ENCODE measurements at places on chromosomes 16 and 17.

GRCh38 chr17:36524428-36524876 lies 10.2 kb downstream of the MYO19 start:
- DNase-seq, result no peak

GRCh38 chr16:14510939-14511799 lies 118.9 kb downstream of the PARN start:
- no peak for DNase-seq

DNA sequence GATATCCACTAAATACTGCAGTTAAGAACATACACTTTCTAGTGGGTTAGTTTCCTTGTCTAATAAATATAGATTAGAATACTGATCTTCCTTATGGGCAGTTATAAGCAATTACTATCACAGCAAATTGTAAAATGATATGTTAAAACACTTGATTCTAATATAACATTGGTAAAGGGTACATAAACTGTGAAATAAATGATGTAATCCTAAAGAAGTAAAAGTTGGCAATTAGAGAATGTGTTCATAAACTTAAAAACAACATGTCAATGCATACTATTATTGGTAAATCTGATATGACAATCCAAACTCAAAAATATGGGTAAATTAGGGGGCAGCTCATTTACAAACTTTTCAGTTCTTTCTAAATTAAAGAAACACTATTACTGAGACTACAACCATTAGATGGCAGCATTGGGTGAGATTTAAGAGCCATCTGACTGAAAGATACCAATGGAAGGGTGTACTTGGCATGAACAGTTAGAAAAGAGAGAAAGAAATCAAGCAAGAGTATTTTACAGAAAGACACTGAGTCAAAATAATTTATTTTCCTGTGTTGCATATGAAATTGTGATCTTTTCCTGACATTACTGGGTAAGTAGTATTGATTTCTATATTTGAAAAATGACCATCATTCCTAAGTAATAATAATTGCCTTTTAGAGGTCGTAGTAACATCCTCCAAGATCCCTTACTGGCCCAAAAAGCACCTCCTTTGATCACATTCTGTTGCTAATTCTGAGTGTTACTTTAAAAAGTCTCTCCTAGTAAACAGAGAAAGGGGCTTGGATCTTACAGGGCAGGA lies 119.6 kb downstream of the SPAG9 start:
- DNase-seq, result peak; percentile 73

GRCh38 chr17:69609473-69610305 lies 195.2 kb downstream of the MAP2K6 start:
- peak; percentile 9 for DNase-seq

DNA sequence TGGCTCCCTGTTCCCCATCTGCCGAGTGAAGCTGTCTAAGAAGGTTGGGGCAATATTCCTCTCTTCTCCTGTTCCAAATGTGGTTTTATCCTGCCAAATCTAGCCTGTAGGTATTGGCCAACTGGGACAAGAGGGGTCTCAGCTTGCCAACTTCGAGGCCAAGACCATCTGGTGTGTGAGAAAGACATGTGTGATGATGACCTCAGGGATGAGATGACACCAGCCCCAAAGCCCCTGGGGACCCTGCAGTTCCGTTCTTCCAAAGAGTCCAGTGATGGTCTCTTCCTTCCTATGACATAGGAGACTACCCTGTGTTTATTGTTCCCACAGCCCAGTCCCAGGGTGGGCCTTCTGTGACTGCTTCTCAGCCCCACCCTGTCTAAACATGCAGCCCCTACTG lies 34.8 kb upstream of the ADAMTS18 start:
- DNase-seq, result no peak

GRCh38 chr17:79890706-79891105 lies 51.5 kb upstream of the CBX4 start:
- DNase-seq, result no peak

DNA sequence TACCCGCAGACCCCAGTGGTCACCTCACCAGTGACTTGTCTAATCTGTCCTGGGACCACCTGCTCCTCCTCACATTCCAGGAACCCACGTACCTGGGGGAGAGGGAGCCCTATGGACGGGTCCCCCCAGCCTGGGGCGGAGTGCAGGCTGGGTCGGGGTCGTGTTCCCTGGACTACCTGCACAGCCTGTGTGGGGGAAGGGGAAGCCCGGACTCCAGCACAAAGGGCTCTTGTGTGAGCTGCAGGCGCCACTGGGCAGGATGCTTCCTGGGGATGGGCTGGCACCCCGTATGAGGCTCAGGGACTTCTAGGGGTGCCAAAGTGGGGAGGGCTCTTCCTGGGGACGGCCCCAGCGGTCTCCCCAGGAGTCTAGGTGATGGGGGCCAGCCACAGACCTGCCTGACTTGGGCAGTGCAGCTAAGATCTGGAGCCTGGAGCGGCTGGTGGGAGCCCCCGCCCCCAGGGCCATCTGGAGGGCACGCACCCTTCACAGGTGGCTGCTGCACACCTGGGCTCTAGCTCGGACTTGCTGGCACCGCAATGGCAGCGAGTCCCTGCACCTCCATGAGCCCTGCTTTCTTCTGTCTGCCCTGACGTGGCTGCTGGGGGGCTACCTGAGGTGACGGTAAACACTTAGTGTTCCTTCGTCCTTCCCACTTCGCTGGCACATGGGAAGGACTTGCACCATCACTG lies 7.5 kb downstream of the VASN start:
- DNase-seq, result no peak

DNA sequence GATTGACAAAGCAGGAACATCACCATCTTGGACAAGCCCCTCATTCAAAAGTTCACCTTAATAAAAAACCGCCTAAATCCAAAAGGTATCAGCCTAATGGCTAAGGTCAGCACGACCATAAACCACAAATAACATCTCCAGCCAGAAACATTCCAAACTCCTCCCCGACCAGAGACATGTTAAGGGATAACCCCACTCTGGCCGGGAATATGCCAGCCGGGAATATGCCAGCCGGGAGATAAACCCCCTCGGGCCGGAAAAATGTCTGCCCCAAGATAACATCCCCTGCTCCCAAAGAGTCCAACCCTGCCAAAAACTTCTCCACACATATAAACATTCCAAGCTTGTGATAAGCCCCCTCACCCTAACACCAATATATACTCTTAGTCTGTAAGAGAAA lies 1.4 kb downstream of the DHX33 start:
- DNase-seq, result no peak

GRCh38 chr17:149231-149630 lies 11.9 kb downstream of the SCGB1C2 start:
- DNase-seq, result no peak

DNA sequence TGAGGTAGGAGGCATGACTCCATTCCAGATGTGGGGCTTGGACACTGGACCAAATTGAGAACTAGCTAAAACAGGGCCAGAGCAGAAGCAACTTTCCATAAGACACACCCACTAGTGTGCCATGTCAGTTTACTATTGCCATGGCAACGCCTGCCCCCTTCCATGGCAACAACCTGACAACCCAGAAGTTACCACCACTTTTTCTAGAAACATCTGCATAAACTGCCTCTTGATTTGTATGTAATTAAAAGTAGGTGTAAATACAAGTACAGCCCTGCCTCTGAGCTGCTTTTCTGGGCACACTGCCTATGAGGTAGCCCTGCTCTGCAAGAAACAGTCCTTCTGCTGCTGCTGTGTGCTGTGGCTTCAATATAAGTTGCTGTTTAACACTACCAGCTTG lies 19.5 kb upstream of the SCNN1B start:
- no peak for DNase-seq

GRCh38 chr16:58020628-58021521 lies 4.7 kb upstream of the MMP15 start:
- DNase-seq, result peak; percentile 59

DNA sequence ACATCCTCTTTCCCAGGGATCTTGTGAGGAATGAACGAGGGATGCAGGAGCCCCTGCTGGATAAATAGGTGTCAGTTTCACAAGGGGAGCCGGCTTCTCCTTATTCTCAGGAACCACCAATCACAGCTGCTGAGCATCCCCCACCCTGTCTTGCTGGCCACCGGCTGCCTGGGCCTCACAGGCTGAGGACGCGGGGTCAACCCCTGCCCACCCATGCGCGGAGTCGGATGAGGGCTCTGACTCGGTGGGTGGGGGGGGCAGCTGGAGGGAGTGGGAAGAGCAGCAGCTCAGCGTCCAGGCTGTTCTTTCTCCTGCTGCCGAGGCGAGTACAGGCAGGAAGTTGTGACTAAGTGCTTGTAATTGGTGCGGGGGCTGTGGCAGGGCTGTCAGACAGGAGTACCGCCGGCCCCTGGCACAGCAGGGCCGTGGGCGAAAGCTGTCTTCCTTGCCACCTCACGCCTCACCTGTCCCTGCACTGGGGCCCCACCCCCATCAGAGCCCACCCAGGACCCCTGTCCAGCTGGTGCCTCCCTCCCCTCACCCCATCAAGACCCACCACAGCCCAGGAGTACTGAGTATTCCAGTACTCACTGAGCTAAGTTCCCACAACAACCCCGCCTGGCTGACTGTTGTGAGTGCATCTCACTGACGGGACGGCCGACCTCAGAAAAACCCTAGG lies 11.0 kb upstream of the DPEP1 start:
- DNase-seq, result peak; percentile 88

GRCh38 chr17:82668631-82669099 lies 20.4 kb upstream of the WDR45B start:
- peak; percentile 78 for DNase-seq

DNA sequence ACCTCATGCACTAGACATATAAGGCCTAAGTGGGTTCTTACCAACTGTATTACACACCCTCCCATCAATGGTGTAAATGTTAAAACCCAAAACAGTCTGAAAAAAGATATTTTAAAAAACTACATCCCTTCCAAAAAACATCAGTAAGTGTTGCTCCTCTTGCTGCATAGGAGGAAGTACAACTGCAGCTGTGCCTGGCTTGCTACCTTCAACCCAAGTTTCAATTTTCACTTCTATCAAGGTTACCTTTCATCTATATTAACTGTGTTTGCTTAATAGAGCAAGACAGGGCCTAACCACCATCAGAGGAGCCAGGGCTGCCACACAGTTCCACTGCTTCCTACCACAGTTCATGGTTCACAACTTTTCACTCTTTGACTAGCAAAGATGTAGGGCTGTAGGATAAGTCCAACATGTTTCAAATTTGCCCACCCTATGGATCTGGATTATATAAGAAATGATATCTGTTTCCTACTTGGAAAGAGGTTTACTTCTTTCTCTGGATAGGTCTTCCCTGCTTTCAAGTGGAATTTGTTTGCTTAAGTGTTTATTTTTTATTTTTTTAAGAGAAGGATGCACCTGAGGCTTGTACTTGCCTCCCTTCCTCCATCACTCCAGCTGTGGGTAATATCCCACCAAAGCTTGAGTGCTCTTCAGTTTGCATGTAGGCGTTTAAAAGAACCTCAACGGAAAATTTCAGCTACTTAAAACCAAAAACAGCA lies 56.7 kb downstream of the GRB7 start:
- DNase-seq, result no peak

- DNase-seq, result no peak
Measured at GRCh38 chr17:13704333-13704732, 102.6 kb upstream of the HS3ST3A1 start.

DNA sequence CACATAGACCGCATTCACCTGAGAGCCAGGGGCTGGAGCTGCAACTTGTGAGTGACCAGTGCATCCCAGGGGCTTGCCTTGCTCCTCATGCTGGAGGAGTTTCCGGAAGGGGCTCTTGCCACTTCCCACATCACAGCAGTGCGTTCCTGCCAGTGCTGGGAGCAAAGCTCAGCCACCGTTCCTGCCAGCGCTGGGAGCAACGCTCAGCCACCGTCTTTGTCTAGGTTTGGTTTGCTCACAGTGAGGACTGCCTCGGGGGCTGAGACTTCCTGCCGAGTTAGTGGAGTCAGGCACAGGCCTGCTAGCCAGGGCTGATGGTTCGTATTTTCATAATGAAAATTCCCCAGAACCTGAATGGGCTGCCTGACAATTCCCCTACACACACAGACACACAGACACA lies 5.4 kb upstream of the CHRNE start:
- DNase-seq, result no peak

DNA sequence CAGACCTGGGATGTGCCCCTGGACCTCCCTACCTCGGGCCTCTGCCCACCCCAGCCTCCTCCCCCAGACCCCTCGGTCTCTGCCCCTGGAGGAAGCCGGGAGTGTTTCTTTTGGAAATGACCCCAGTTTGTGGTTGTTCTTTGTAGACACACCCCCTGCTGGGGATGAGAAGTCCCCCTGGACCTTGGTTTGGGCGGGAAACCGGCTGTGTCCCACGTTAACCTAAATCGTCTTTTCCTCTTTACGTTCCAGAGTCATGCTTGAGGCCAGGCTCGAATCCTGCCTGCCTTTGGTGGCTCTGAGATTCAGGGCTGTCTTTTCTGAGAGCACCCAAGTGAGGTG lies 116.6 kb downstream of the METRNL start:
- DNase-seq, result peak; percentile 72

DNA sequence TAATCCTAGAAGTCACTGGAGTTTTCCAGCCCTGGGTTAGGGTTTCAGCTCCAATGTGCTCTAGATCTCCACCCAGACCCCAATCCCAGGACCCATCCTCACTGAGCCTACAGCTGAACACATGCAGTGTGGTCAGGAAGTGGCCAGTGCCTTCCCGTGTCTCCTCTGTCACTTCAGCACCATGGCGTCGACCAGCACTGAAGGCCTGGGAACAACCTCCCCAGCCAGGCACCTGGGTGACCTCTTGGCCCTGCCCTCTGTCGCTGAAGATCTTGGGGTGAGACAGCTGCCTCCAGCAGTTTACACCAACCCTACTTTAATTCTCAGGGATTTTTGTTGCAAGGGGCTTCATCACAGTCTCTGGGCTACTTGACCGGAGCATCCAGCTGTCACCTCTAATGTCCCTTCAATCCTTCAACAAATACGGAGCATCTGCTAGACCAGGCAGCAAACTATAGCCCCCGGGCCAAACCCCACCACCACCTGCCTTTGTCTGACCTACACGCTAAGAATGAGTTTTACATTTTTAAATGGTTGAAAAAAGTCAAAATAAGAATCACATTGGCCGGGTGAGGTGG lies 18.0 kb upstream of the GSG1L start:
- no peak for DNase-seq

- DNase-seq, result no peak
Measured at GRCh38 chr17:2061441-2061958, 6.6 kb downstream of the HIC1 start.

DNA sequence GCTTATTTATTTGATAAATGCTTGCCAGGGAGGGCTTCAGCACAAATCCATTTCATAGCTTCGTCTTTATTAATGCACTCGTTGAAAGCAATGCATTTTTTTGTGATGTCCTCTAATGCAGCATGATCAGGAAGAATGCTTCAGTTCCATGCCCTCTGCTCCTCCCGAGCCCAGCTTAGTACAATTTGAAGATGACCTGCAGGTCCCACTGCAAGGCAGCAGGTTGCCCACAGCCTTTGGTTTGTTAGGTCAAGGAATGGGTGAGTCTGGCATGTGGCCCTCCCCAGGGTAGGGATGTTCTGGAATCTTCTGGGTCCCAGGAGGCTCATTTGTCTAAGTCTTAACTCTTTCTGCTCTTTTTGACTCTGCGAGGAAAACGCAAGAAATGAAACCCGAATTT lies 49.4 kb upstream of the MARCHF10 start:
- no peak for DNase-seq

All from NB4 (cell line).